Inflammatory macrophage treated with lipopolysaccharide for 1 hour (primary cell): ENCODE measurements at places on chromosomes 1 and 21.
A peak's percentile ranks its signal among the peaks of the same experiment; 100 is the strongest.

- no peak for DNase-seq
Observed at GRCh38 chr1:53449021-53449420, 10.2 kb upstream of the DMRTB1 start.

- DNase-seq = no peak
Observed at GRCh38 chr1:90831910-90832309, 114.8 kb upstream of the BARHL2 start.

GRCh38 chr1:222933273-222933672 lies 118.4 kb downstream of the DISP1 start:
- DNase-seq = no peak

GRCh38 chr1:55402142-55402541 lies 187.0 kb upstream of the USP24 start:
- no peak for DNase-seq

DNA sequence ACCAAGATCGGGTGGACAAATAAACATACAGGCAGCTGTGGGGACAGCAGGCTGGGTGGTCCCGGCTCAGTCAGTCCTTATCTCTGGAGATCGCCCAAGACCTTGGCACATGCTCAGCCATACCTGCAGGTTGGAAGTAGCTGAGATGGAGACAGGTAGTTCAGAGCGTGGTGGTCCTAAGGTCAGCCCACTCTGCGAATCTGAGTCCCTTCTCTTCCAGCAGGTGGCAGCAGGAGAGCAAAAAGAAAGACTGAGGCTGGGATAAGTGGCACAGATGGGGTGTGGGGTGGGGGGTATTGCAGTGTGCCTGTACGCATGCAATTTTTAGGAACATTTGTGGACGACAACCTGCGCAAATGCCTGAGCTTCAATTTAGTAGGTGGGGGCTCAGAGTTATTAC lies 104.9 kb downstream of the TENT5C start:
- no peak for DNase-seq

DNA sequence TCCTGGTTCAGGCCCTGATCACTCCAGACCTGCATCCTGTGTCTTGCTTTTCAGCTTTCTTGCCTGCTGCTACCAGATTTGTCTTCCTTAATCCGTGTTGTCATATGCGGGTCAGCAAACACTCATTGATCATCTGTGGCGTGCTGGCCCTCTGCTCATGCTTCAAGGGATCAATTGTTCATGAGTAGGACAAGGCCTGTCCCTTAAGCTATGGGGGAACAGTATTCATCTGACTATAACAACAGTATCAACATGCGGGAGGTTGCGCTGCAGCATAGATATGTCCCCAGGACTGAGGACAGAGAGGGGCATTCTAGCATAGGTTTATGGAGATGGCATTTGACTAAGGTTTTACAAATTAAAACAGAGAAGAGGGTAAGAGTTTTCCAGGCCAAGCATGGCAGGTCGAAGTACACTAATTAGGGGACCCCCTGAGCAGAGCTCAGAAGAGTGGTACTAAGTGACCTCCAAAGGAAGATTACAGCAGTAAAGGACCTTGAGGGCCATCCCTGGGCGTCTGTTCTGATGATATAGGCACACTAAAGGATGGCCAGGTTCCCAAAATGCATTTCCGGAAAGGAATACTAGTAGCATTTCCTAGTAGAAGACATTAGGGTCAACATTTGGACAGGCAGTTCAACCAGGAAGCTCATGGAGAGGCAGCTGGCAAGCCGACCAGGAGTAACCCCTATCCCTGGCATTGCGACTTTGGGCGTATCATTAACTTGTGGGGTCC lies 811 bp upstream of the ZNF672 start:
- DNase-seq = no peak

GRCh38 chr1:6052543-6053205 lies 7.0 kb downstream of the KCNAB2 start:
- peak; percentile 34 for DNase-seq

DNA sequence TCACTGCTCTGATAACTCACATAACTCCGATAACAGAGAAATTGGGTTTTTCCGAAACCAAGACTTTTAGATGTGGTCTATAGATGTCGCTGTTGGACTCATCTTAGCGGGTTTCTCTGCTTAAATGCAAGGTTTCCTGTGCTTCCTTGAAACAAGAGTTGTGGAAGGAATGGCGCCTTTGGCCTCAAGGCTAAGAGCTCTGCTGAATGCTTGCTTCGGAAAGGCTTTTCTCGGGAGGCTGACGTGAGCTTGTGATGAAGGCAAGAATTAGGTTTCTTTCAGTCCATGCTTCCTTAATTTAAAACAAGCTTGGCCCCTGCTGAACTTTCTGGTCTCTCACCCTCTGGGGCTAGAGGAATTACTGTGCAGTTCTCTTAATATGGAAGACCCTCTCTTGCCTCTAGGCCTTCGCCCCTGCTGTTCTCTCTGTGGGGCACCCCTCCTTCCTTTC lies 113.5 kb downstream of the MAP3K21 start:
- peak; percentile 26 for DNase-seq

DNA sequence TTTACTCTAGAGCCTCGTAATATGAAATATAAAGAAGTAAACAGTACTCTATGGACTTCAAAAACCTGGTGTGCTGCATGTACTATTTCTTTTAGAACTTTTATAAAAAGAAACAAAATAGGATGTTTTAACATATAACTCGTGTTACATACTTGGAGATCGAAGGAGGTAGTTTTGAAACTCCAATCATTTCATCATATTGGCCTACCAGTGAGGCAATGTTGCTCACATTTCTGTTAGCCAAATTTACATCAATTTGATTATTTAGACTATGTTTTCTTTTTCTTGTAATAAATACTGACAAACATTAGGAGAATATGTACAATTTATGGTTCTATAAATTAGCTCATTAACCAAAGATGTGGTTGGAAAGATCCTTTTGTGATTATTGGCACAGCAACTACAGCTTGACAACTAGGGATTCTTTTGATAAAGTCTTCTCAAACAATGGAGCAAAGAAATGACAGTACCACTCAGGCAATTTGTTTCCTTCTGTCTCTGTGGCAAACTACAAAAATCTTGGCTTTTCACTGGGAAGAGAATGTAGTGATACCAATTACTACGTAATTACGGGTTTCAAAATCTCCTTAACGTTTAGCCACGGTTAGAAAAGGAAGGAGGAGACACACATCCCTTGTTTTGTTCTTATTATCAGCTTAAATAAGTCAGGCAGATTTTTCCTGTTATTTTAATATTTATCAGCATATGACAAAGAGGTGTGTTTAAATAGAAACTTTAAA lies 266.6 kb upstream of the SGIP1 start:
- peak; percentile 68 for DNase-seq

GRCh38 chr1:97551113-97551512 lies 369.7 kb downstream of the DPYD start:
- DNase-seq = no peak

GRCh38 chr1:215263636-215264035 lies 181.1 kb downstream of the KCNK2 start:
- no peak for DNase-seq

DNA sequence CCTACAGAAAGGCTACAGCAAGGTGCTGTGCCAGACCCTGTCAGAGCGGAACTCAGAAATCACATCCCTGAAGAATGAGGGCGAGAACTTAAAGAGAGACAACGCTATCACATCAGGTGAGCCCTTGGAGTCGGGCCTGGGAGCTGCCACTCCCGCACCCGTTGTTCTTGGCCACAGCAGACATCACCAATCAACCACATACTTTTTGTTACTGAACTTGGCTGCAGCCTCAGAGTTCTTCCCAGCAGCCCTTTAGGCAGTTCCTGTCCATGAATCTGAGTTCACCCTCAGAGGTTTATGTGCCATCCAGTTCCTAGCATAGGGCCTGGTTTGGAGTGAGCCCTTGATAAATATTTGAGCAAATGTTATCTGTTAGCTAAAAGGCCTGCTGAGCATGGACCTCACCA lies 61.6 kb downstream of the FHAD1 start:
- DNase-seq = no peak
